SHP77 (cell line): ENCODE measurements at places on chromosomes 6 and 20.
A peak's percentile ranks its signal among the peaks of the same experiment; 100 is the strongest.

DNA sequence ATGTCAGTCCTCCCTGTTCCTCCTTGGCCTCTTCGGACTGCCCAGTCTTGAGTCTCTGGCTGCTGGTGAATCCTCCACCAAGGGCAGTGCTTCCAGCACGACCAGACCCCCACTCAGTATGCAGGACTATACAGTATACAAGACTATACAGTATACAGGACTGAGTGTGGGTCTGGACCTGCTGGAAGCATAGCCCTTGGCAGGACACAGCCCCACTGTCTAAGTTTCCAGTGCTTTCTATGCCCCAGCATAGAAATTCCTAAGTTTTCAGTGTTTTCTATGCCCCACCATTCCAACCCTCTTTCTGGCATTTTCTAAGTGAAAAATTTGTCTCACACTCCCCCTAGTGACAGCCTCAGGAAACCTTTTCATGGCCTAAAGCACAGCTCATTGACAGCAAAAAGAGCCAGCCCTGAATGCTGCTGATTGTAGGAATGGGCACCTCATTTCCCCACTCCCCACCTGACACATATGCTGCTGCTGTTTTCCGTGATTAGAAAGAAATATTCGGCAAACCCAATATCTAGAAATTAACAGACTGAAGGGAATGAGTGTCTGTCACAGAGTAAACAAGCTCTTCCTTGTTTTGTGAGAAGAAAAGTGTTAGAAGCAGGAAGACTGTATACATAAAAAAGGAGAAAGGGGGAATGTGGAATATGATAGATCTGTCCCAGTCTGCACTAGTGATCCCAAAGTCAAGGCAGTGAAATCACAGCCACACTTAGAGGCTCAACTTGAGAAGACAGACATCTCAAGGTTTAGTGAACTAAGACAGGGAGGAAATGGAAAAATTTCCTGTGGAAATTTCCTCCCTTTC is 206.9 kb downstream of the IBTK start:
- peak; percentile 27 for DNase-seq

- no peak for DNase-seq
These were observed 22.4 kb upstream of the SNX9 start for GRCh38 chr6:157800420-157801237.

DNA sequence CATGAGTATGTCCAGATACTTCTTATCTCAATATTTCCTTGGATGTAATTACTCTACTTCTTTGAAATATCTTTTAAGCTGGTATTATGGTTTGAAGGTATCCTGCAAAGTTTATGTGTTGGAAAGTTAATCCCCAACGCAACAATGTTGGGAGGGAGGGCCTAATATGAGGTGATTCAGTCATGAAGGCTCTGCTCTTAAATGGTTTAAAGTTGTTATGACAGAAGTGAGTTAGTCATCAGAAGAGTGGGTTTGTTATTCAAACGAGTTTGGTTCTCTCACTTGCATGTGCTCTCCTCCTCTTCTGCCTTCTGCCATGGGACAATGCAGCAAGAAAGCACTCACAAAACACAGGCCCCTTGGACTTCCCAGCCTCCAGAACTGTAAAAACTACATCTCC is 176.3 kb downstream of the KCNQ5 start:
- DNase-seq = no peak

GRCh38 chr6:138328210-138328609 is 49.5 kb upstream of the SMIM28 start:
- DNase-seq = no peak

DNA sequence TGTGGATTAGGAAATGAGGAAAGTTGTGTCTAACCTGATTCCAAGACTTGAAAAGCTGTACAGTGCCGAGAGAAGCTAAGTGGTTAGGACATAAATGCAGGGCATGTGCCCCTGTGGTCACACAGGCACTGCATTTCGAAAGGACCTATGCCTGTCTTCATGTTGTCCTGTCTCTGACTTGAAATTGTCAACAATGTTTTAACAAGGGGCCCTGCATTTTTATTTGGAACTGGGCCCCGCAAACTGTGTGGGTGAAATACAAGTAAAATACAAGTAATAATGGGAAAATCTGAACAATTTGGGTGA is 38.8 kb downstream of the MRS2 start:
- DNase-seq = no peak

DNA sequence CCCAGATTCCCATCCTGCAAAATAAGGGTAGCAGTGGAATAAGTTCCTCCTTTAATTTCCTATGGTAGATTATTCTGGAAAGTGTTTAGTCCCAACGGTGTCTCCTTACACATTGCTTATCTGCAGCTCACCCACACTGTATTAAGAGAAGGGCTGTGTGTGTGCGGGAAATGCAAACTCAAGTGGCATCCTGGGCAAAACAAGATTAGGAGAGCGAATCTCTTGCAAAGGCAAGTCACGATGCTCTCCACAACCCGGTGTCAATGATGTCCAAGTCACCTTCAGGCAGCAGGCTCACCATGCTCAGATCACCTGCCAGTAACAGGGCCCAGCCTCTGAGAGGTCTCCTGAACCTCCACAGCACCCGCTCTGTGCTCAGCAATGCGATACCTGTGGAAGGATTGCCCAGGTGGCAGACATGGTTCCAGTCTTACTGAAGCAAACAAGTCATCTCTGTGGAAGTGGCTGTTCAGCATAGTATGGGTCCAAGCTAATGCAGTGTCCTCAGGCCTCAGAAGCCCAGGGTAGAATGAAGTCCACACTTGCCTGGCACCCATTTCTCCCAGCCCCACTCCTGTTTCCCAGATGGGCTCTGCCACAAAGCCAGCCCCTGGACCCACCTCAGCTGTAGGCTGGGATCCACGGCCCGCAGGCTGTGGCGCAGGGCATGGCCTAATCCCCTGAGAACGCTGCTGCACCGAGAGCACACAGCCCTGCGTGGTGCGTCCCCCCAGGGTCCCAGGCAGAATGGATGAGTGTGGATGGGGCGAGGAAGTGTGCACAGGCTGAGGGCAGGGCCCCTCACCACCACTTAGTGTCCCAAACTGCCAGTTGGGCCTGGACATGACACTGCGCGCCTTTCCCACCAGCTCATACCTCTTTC is 101.2 kb downstream of the PXDC1 start:
- DNase-seq = no peak

DNA sequence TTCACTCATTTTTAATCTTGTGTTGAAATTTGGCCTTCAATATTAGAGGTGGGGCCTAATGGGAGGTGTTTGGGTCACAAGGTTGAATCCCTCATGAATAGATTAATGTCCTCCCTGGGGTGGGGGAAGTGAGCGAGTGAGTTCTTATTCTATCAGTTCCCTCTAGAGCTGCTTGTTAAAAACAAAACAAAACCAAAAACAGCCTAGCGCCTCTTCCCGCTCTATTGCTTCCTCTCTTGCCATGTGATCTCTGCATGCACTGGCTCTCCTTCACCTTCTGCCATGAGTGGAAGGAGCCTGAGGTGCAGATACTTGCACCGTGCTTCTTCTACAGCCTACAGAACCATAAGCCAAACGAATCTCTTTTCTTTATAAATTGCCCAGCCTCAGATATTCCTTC is 89.6 kb upstream of the SLC35F1 start:
- DNase-seq = no peak

- DNase-seq = no peak
These were observed 49.4 kb upstream of the ARMC2 start for GRCh38 chr6:108798670-108799353.

DNA sequence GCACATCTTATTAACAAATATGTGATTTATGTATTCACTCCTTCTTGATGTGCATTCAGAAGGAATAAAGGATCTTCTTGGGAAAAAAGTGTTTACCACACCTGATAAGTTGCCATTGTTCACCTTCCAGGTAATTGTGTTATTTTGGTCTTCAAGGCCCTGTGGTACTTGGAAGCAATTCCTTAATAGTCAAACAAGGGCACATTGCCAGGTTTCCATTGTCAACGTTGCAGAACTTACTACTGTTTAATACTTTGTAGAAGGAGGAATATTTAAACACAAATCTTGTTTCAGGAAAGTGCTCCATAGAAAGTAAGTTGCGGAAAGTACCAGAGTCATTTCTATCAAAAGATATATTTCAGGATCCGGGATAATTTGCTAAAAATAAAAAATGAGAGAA is 129.5 kb upstream of the SGK1 start:
- DNase-seq = no peak

DNA sequence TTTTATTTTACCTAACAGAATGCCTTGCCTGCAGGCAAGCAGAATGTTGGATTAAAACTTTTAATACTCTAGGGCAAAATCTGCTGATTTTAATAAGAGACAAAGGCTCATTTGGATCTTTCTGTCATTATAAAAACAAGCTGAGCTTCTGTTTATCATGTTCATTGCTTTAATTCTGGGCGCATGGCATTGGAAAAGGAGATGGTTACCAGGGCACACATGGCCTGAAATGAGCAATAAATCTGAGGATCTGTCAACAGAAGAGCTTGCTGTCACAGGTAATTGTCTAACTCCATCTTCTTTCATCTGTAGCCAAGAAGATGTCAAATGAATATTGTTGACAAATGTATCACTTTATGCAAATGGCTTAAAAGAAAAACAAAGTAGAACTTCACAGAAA is 439.6 kb downstream of the DOK5 start:
- DNase-seq = peak; percentile 9

GRCh38 chr20:701401-702129 is 26.0 kb upstream of the SCRT2 start:
- DNase-seq = no peak

- no peak for DNase-seq
These were observed 394.3 kb upstream of the SOX4 start for GRCh38 chr6:21199262-21199661.

DNA sequence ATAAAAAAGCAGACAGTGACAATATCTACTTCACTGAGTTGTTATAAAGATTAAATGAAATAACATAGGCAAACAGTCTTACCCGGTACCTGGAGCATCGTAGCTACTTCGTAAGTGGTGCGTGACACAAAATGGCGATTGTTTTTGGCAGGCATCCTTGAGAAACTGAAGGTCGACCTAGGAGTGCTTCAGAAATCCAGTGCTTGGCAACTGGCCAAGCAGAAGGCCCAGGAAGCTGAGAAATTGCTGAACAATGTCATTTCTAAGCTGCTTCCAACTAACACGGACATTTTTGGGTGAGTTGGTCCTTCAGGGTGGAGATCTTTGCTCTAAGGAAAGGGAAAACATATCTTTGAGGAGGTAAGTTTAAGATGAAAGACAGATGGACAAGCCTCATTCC is 4.8 kb downstream of the BPIFA2 start:
- DNase-seq = no peak

DNA sequence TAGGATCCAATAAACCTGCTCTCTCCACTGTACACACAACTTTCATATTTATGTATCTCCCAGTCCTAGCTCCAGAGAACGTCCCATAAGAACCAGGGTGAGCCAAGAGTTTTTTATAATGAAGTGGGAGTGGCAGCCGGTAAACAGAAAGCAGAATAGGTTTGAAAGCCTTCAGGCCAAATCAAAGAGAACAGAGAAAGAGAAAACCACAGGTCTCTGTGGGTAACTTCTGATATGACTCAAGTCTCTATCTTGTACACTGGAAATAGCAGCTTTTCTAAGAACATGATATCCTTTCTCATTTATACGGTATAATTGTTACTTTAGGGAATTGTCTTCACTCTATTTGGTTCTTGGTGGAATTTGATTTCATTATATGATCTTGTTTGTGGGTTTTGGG is 273.6 kb downstream of the PACRG start:
- no peak for DNase-seq

- no peak for DNase-seq
These were observed 43.6 kb upstream of the SLC22A23 start for GRCh38 chr6:3500262-3501014.

DNA sequence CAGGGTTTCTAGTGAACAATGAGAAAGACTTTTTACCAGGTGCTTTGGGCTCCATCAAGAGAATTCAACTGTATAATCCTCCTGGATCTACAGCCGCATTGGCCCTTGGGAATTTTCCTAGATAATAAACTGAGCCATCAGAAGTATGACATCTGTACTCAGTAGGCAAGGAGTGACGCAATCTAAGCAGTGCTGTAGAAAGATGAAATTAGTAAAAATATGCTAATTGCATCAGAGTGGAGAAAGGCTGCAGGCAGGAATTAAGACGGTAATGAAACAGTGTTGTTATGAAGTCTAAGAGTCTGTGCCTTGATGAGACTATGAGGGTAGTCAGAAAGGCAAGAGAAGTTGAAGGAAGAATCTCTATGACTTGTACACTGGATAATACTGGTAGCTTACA is 507.9 kb upstream of the SOX4 start:
- DNase-seq = no peak

GRCh38 chr6:75145976-75146375 is 59.9 kb downstream of the COL12A1 start:
- no peak for DNase-seq

DNA sequence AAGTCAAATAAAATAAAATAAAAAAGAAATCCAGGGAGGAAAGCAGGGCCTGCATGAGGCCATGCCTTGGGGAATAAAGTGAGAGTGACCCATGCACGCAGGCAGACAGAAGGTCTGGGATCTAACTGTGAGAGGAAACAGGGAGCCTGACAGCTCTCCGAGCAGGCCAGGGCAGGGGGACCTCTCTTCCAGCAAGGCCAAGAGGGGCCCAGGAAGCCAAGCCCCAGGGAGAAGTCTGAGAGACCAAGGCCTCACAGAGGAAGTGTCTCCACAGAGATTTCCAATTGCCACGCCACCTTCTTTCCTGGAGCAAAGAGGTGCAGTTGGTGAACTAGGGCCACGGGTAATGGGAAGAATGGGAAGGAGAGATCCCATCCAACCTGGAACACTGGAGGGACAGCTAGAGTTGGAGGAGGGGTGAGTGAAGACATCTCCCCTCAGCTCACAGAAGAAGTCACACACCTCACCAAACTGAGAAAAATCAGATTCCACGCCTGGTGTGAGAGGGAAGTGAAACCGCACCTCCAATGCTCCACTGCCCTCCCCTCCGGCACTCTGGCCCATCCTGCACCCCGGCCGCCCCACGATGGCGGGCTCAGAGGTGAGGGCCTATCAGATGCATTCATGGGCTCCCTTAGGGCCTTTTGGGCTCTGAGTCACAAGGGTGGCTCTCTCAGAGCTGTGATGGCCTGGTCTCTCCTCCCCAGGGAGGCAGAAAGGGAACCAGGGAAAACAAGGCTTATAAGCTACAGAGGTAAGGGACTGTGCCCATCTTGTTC is 25.1 kb upstream of the TAF8 start:
- no peak for DNase-seq

- no peak for DNase-seq
These were observed 110.7 kb downstream of the CHD6 start for GRCh38 chr20:41507436-41507835.
